ENCODE measurements at places on chromosomes 2 and 18. TPM values are rescaled to one million over a fixed set of nuclear protein-coding genes. Genes with fewer than 3 reads are reported as not detected.

Gene FN1
- total RNA-seq, result 154 TPM

GRCh38 chr2:8567469-8568260, 114.2 kb upstream of the ID2 start:
- no peak for DNase-seq
- no peak overlapping the region for H3K4me3 ChIP-seq
- H3K27ac ChIP-seq, result peak overlapping the region; percentile 64
- H3K36me3 ChIP-seq, result no peaks in the 10 kb centered on the region
- no peaks in the 10 kb centered on the region for H3K27me3 ChIP-seq

Gene MROH2A
- not detected for total RNA-seq

DNA sequence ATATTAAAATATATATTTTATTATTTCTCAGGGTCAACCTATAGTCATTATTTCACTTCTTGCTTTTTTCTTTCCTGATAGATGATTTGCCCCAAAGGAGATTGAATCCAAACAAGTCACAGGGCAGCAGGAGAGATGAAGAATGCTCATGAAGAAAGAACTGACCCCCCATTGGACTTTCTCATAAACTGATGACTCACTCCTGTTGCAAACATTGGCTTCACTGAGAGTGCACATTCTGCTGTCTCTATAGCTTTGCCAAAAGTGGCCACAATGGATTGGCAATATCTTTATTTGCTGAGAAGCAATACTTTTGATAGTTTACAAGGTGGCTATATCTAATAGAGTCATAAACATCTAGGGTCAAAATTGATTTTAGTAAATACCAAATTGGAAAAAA, 55.9 kb upstream of the ZNF385B start:
- no peak overlapping the region for H3K27ac ChIP-seq
- H3K27me3 ChIP-seq, result no peaks in the 10 kb centered on the region
- no peak for DNase-seq
- H3K4me3 ChIP-seq, result no peak overlapping the region
- no peaks in the 10 kb centered on the region for H3K36me3 ChIP-seq
- no peaks in the 10 kb centered on the region for H3K4me1 ChIP-seq

Gene IL36A
- total RNA-seq, result not detected

DNA sequence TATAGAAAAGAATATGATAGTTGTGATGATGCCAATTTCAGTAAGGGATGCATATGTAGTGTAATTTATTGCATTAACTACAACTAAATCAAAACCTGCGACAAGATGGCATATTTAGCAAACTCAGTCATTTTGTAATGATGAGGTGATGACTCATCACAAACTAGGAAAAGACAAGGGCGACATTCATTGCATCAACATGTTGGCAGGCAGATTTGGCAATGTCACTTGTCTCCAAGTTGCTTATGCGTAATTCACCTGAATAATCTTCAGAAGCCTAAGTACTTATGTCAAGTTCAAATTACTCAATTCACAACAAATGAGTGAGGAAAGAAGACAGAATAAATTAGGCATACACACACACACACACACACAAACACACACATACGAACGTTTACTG, 273.2 kb upstream of the RGPD4 start:
- H3K27ac ChIP-seq, result no peak overlapping the region

Gene ABHD3
- 3.7 TPM for total RNA-seq

Gene MDH1B
- total RNA-seq, result 0.69 TPM

GRCh38 chr18:37305066-37305465, 260.5 kb downstream of the CELF4 start:
- no peaks in the 10 kb centered on the region for H3K4me1 ChIP-seq
- DNase-seq, result no peak
- no peaks in the 10 kb centered on the region for H3K36me3 ChIP-seq
- H3K27ac ChIP-seq, result no peak overlapping the region
- H3K27me3 ChIP-seq, result peaks cover 21% of the 10 kb centered on the region
- no peak overlapping the region for H3K4me3 ChIP-seq

Measured in left ventricle myocardium inferior (tissue), 1 donor.